ENCODE measurements at places on chromosomes 2 and 18.

DNA sequence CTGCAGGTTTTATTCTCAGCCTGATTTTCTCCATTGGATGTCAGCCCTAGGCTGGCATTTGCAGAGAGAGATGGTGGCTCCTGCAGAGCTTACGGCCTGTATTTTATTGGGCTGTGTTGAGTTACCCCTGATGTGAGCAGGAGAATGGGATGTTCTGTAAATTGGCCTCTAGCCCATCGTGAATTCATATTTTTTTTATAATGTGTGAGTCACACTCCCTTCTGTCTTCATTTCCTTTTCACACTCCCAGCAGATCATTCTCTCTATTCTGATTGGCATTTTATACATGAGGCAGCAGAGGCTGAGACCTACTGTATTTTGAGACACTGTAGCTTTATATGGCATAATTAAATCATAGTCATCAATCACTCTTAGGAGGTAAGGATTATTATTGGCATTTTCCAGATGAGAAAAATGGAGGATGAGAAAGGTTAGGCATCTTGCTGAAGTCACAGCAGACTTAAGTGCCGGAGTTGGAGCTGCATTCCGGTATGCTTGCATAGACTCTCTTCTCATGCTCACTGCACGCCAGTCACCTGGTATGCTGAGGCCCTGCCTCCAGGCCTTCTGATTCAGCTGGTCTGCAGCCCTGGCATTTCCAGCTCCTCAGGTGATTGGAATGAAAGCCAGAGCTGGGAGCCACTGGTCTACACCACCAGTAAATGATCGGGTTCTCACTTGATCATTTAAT is 142.4 kb downstream of the NEDD4L start:
- no peak for ATAC-seq

- no peak for ATAC-seq
Observed at GRCh38 chr2:155393406-155393805, 694.9 kb downstream of the KCNJ3 start.

- no peak for ATAC-seq
Observed at GRCh38 chr2:238589591-238590460, 163.1 kb downstream of the ASB1 start.

- ATAC-seq, result no peak
Observed at GRCh38 chr2:35343135-35343534, 1012.4 kb upstream of the CRIM1 start.

DNA sequence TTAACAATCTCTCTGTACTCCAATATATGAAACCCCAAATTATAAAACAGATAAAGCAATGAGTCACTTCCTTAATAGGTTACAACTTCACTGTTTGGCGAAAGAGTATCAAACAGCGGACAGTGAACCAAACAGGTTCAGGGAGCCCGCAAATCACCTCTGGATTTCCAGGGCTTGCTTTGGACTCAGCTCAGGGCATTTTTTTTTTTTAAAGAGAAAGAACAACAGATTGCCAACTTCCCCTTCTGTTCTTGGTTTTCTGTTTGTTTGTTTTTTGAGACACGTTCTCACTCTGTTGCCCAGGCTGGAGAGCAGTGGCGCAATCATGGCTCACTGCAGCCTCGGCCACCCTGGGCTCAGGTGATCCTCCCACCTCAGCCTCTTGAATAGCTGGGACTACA is 52.7 kb downstream of the ABCB11 start:
- no peak for ATAC-seq

DNA sequence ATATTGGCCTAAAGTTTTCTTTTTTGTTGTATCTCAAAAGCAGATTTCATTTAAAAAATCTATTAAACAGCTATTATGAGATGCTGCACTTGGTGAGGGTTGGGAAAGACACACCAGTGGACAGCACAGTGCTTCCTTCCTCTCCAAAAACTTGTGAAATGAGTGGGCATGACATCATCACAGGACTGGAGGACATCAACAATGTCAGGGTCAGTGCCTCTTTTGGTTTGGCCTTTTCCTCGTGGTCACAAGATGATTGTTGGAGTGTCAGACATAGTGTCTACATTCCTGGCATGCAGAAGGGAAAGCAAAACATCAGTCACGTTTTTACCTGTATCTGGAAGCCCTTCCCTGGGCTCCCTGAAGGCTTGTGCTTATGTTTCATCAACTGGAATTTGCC is 49.6 kb downstream of the IL1R2 start:
- no peak for ATAC-seq

- no peak for ATAC-seq
Observed at GRCh38 chr2:237471438-237472186, 15.4 kb upstream of the MLPH start.

- ATAC-seq, result no peak
Observed at GRCh38 chr18:40404284-40404683, 1550.8 kb upstream of the PIK3C3 start.

GRCh38 chr2:23381084-23381483 is 3.9 kb upstream of the KLHL29 start:
- ATAC-seq, result peak; percentile 34

- ATAC-seq, result no peak
Observed at GRCh38 chr2:138610201-138610953, 108.8 kb downstream of the SPOPL start.

- no peak for ATAC-seq
Observed at GRCh38 chr18:53153281-53153680, 813.3 kb downstream of the DCC start.

- ATAC-seq, result peak; percentile 57
Observed at GRCh38 chr2:25491966-25492532, 150.3 kb upstream of the DNMT3A start.

GRCh38 chr2:9641641-9642040 is 10.8 kb upstream of the YWHAQ start:
- peak; percentile 85 for ATAC-seq
